ENCODE measurements at places on chromosomes 5 and 9.

DNA sequence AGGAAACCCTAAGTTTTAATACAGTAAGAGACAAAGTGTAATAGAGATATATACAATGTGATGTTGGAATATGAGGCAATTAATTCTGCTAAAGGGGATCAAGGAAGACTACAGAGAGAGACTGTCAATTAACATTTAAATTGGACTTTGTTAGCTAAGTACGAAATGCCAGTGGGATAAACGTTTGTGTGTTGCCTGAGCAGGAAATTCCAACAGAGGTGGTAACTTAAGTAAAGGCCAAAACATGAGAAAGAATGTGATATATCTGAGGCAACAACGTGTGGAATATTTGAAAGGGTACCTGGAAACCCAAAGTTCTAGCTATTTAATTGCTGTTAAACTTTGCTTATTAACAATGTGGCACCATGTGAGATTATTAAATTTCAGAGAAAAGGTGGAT, 1666.9 kb upstream of the WWC1 start:
- no peak for DNase-seq

- peak; percentile 78 for DNase-seq
Observed at GRCh38 chr5:72848474-72849428, 32.3 kb downstream of the TNPO1 start.

- DNase-seq: no peak
Observed at GRCh38 chr5:76565009-76565408, 58.2 kb downstream of the F2RL2 start.

GRCh38 chr5:175021841-175022625, 297.7 kb downstream of the MSX2 start:
- no peak for DNase-seq

- DNase-seq: no peak
Observed at GRCh38 chr9:18543406-18544192, 69.6 kb downstream of the ADAMTSL1 start.

DNA sequence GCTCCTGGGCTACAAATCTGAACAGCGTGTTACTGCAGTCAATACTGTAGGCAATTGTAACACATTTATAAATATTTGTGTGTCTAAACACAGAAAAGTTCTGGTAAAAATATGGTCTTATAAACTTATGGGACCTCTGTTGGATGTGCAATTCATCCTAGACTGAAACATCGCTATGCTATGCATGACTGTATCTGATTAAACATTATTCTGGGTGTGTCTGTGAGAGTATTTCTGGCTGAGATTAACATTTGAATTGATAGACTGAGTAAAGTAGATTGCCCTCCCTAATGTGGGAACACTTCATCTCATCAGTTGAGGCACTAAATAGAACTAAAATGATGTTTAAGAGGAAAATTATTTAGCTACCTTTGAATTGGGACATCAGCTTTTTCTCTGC, 24.3 kb upstream of the PRDM9 start:
- DNase-seq: no peak

DNA sequence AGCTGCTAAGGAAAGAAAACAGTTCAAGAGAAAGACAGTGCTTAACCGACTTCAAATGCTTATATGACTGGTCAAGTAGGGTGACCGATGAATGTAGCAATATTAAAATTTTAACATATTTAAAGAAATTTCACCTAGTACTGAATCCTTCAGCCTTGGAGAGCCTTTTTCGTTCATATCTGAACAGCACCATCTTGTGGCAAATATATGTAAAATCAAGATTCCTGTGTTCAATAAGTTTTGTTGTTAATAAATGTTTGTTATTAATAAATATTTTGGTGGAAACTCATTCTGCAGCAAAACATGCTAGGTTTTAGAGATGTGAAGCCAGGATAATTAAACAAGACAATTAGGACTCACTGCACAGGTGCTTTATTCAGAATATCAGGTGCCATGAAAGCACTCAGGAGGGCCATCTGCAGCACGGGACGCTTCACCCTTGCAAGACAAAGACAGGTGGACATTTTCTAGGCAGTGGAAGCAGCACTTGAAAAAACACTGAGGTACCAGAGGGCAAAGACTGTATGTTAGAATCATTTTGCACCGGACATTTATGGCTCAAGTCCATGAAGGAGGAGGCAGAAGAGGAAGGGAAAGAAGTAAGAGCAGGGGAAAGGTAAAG, 15.6 kb downstream of the TICAM2 start:
- DNase-seq: peak; percentile 44

GRCh38 chr5:145110834-145111233, 724.3 kb downstream of the PRELID2 start:
- no peak for DNase-seq
